Kidney epithelial cell (primary cell): ENCODE measurements at places on chromosomes 2 and 18. TPM values are rescaled to one million over a fixed set of nuclear protein-coding genes. Genes with fewer than 3 reads are reported as not detected.

Gene RPRD1A
- total RNA-seq: 58.6 and 64.8 TPM in 2 replicates

Gene DSC1
- total RNA-seq: not detected in 2 replicates

Gene CLASP1
- 54.1 and 67.1 TPM in 2 replicates for total RNA-seq

Gene CCBE1
- 1.1 and 1.2 TPM in 2 replicates for total RNA-seq

Gene LIMS3
- 0.62 and 4.1 TPM in 2 replicates for total RNA-seq

Gene TYMS
- total RNA-seq: 22.1 and 22.7 TPM in 2 replicates
